Left renal cortex interstitium (tissue), 4 donors: ENCODE measurements at places on chromosomes 12 and 14. TPM values are rescaled to one million over a fixed set of nuclear protein-coding genes. Genes with fewer than 3 reads are reported as not detected.

FAM90A1 gene
- 2.6 TPM for polyA plus RNA-seq

PTHLH gene
- polyA plus RNA-seq = 1.1 TPM

ADAMTS20 gene
- 0.71 TPM for polyA plus RNA-seq

TMPRSS12 gene
- polyA plus RNA-seq = 0.16 TPM
